Fibroblast of the aortic adventitia (primary cell): ENCODE measurements at places on chromosomes 5 and 9. TPM values are rescaled to one million over a fixed set of nuclear protein-coding genes. Genes with fewer than 3 reads are reported as not detected.

DNA sequence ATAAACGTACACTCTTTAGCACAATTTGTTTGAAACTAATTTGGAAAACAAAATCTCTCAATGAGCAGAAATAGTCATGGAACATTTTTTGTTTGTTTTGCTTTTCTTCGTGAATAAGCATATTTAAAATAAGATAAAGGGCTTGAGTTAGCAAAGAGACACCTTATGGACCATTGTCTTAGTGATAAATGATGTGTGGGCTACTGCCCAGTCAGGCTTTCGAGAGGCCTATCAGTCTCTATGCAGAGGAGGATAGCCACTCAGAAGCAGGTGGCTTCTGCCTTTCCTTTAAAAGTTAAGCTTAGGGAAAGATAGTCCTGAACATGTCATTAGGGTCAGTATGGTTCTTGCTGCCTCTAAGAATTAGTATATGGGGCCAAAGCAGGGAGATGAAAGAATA is 2.1 kb upstream of the ARL15 start:
- no peak for DNase-seq

- DNase-seq: no peak
These were observed 84.6 kb downstream of the NDUFAF2 start for GRCh38 chr5:61029456-61030162.

The CYLC2 gene
- not detected in 2 replicates for total RNA-seq

The ZNF618 gene
- 5.8 and 13.6 TPM in 2 replicates for total RNA-seq

The CDK5RAP2 gene
- 36.8 and 66.6 TPM in 2 replicates for total RNA-seq

DNA sequence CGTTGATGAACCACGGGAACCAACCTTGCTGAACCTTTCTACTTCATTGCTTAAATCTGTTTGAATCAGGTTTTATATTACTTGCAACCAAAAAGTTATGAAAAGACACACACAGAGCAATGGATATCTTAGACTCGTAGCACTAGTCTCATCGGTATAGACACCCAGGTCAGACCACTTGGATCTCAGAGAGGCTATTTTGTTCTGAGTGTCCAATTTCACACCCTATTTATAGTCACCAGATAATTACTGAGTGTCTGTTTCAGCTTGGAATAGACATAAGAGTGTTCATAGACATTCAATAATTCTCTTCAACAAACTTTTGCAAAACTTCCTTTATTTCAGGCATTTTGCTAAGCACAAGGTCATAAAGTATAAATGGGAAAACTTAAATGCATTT is 145.4 kb upstream of the EGFLAM start:
- DNase-seq: no peak

DNA sequence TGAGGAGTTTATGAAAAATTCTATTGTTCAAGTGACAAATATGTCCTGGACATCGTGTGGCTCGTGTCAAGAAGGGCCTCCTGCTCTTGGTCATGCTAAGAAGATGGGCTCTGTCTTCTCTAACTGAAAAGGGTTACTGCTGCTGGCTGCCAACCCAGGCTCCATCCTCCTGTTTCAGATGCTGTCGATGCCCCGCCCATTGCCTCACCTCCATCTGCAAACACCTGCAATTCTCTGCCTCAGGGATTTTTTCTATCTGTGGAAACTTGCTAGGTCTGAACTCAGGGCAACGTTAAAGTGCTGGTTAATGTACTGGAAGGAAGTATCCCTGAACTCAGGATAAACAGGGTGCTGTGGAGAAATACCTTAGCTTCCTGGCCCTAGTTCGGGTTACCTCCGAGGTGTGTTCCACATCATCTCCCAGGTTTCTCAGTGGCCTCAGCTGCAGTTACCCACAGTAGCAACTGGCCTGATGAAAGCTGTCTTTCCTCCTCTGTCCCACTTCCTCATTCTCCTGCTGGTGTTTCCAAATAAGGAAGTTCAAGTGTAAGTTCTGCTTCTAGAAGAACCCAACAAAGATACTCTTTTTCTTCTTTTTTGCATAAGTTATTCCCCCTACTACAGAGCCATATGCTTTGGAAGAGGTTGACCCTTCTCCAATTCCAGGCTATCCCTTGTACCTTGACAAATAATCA is 151.7 kb upstream of the SMIM23 start:
- DNase-seq: no peak

DNA sequence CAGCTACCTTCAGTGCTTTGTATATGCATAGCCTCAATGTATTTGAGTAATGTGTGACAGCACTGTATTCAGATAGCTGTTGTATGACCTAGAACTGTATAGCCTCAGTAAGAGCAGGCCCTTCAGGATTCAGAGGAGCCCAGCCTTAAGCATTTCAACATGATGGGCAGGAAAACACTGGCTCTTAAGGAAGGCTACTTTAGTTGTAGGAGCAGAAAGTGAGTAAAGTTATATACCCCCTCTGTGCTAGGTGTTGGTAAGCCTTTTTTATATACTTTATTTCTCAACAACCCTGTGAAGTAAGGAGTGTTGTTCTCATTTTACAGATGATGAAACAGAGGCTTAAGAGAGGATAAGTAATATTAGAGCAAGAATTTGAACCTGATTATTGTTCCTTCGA is 1.5 kb upstream of the GPR21 start:
- DNase-seq: no peak

The IFNA2 gene
- total RNA-seq: not detected in 2 replicates

- DNase-seq: no peak
These were observed 141.4 kb downstream of the TRIO start for GRCh38 chr5:14284392-14285148.

DNA sequence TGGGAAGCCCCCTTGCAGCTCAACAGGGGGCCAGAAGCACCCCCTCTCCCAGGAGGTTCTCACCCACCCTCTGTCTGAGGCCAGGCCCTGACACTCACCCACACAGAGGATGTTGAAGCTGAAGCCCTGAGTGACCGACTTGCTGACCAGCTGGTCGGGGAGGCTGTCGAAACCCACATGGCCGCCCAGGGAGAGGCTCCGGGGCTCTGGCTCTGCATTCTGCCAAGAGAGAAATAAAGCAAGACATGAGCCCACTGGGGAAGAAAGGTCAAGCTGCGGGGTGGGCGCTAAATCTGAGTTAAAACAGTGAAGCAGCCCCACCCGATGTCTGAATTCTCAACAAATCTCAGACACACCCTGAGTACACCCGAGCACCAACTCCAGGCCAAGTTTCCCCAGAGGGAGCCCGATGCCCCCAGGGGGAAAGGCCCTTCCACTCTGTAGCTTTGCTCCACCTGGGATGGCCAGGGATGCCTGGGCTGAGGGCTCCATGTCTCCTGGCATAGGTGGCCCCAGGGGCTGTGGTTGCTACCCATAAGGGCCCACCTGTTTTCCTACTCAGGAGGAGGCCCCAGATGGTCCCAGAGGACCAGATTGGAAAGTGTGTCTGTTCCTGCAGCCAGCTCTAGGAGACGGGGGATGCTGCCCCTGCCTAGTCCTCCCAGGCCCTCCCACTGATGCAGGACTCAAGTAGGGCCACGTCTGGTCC is 11.6 kb downstream of the SEPTIN8 start:
- DNase-seq: no peak

GRCh38 chr9:136740971-136741882 is 1.5 kb downstream of the LCN10 start:
- peak; percentile 28 for DNase-seq

The TSLP gene
- total RNA-seq: 1.4 and 20.8 TPM in 2 replicates

The ADRA1B gene
- 0.63 TPM in 1 of 2 replicates, not detected in the other for total RNA-seq

- DNase-seq: no peak
These were observed 191.2 kb downstream of the PALM2AKAP2 start for GRCh38 chr9:109971226-109971625.

The GZMA gene
- total RNA-seq: not detected in 2 replicates

The CFAP157 gene
- total RNA-seq: 0.09 TPM in 1 of 2 replicates, not detected in the other

GRCh38 chr9:133906932-133907910 is 84.9 kb downstream of the VAV2 start:
- no peak for DNase-seq

The PTCH1 gene
- total RNA-seq: 2.1 and 9.4 TPM in 2 replicates

The TEX48 gene
- total RNA-seq: not detected in 2 replicates

DNA sequence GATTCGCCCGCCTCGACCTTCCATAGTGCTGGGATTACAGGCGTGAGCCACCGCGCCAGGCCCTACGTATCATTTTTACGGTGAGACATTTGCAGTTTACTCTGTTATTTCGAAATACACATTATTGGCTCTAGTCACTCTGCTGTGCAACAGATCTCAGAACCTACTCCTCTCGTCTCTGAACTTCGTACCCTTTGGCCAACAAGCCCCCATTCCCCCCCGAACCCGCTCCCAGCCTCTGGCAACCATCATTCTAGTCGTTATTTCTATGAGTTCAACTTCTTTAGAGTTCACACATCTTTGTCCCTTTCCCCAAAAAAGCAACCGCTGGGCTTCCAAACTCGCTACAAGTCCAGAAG is 735 bp downstream of the PTGR1 start:
- DNase-seq: peak; percentile 60

The SLC27A6 gene
- total RNA-seq: not detected in 2 replicates

- DNase-seq: peak; percentile 89
These were observed 75.2 kb downstream of the FCHO2 start for GRCh38 chr5:73030995-73031394.

DNA sequence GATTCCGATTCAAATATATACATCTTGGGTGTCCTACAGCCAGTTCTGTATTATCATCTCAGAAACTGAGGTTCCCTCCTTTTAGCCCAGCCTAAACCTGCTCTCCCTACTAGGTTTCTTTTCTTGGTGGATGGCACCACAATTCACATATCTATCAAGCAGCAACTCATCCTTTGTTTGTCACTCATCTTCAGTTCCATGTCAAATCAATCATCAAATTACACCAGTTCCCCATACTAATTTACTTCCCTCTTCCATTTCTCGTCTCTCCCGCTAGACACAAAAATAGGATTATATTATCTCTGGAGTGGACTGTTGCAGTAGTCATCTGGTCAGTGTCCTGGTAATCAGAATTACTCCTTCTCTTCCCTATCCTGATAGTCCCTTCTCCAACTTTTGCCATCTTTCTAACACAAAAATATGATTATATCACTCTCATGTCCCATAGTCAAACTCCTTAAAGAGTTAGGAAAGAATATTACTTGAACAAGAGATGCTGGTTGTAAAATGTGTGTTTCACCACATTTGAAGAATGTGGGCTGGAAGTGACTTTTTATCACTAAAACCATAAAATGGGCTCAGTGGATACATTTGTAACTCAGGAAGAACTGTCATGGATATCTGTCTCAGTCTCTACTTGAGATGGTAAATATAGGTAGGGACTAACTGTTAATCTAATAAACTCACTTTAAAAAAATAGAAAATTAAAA is 69.1 kb upstream of the RICTOR start:
- DNase-seq: no peak

DNA sequence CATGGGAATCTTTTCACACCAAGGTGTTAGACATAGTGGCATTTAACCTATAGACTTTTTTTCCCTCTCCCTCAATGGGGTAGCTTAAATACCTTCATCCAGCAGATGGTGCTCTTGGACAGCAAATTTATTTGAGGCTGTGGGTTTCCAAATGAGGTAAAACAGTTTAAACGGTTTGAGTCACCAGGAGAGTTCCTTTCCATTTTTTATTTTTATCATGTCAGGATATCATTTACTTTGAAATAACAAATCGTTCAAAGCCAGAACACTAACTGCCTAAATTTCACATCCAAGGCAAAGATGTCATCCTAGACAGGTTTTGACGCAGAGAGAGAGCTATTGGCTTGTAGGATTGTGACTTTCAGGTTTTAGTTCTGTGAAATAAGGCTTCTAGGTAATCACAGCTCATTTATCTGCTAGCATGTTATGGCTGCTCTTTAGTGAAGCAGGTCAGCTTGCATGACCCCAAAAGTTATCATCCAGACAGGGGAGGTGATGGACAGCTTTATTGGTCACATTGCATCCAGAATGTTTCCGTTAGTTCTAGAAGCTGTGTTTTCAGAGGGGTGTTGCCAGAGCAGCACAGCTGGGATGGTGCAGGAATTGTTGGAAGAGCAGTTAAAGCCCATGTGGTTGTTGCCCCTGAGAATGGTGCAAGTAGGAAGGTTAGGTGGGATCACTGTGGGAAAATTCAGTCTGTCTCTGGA is 69.8 kb downstream of the KDM4C start:
- DNase-seq: peak; percentile 66

The ZFAND5 gene
- 112 and 132 TPM in 2 replicates for total RNA-seq

GRCh38 chr9:37301042-37301853 is 121.2 kb upstream of the GRHPR start:
- no peak for DNase-seq

DNA sequence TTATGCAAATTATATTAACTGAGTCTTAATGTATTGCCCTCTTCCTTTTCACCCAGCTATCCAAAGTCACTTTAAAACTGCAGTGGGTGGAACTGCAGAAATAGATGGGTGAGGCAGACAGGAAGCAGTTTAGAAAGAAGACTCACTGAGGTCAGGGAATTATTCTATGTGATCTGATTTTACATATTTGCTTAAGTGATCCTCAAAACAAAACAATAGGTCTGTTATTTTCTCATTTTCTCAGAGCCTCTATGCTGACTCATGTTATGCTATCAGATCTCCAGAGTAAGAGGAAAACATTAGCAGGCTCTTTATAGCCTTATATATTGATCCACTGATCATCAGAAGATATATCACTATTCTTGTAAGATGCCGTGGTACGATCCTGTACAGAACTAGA is 63.5 kb downstream of the MRPS27 start:
- no peak for DNase-seq

The MAMDC2 gene
- 0.45 and 2.8 TPM in 2 replicates for total RNA-seq

GRCh38 chr5:80711938-80712337 is 57.2 kb upstream of the DHFR start:
- peak; percentile 21 for DNase-seq

The FBP1 gene
- not detected in 2 replicates for total RNA-seq

DNA sequence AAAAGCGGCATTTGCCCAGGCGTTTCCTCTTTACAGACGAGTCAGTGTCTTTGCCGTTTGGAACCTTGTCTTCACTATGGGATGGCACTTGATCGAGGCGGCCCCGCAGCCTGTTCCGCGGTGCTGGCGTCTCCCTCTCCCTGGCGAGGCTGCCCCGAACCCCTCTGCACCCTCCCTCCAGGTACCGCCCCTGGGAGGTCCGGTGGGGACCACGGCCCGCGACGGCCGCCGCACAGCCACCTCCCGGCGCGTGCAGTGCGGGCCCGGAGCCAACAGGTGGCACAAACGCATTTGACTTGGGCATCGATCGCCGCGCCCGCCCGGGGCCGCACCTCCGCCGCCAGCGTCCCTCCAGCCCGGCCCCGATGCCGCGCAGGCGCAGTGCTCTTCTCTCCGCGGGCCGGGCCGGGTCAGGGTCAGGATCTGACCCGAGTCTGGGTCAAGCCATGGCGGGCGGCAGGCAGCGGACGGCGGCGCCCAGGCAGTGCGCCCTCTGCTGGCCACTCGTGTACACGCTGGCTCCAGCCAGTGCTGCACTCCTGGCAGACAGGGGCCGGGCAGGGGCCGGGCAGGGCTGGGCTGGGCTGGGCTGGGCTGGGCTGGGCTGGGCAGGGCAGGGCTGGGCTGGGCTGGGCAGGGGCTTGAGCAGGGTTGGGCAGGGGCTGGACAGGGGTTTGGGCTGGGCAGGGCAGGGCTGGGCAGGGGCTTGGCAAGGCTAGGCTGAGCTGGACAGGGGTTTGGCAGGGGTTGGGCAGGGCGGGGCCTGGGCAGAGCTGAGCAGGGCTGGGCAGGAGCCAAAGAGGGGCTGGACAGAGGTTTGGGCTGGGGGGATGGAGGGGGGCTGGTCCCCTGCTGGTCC is 155.8 kb upstream of the IRX4 start:
- DNase-seq: peak; percentile 21

- DNase-seq: no peak
These were observed 195.8 kb downstream of the ERCC6L2 start for GRCh38 chr9:96071076-96071814.
